GM12892 (cell line): ENCODE measurements at places on chromosomes 2 and 18.

DNA sequence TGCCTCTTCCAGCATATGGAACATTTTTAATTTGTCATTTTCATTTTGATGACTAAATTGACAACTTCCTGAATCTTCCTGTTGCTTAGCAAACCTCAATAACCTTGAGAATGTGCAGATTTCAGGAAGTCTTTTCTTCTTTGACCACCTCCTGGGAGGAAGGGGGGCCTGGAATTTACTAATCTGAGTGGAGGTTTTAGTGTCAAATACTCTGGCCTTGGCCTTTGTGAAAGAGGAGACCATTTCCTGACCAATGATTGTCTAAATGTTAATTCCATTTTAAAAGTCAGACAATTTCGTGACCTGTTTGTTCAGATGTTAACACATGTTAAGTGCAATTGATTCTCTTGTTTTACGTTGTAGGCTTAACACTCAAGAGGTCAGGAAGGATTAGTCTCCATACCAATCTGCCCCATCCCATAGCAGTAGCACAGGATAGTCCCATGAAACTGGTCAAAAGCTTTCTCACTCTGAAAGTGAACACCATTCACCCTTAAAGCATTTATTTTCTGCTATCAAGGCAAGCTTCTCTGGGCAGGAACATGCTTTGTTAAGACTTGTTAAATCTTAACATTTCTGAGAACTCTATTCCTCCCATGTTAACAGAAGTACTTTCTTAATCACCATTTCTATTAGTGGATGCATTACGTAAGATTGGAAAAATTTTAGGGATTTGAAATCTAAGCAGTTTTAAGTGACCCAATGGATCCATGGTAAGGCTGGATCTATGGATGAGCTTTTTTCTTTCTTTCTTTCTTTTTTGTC, 219.6 kb downstream of the RND3 start:
- no peak for DNase-seq

GRCh38 chr18:26383454-26384270, 157.4 kb downstream of the TAF4B start:
- no peak for DNase-seq

DNA sequence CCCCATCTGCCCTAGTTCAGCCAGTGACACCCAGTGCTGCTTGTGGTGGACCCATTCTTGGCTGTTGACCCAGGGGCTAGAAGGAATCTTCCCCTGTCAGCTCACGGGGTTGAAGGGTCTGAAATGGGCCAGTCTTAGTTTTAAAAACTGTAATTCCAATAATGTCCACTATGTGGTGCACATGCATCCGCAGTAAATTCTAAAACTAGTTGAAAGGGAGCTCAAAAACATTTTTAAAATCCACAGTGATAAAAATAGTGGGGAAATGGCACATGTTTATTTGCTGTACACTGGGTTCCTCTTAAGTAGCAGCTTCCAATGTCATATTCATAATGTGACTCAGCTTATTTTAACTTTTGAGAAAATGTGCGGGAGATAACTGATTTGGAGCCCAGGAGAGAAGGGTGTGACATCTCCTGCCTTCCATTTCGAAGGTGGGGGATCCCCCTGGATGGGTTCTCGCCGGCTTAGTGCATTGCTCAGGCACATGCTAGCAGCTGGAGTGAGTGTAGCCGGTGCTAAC, 32.8 kb downstream of the GRHL1 start:
- peak; percentile 34 for DNase-seq

- no peak for DNase-seq
These were observed 36.7 kb downstream of the CCDC138 start for GRCh38 chr2:108823286-108823685.

GRCh38 chr18:32871786-32872185, 99.0 kb upstream of the KLHL14 start:
- no peak for DNase-seq

- no peak for DNase-seq
These were observed 299.2 kb upstream of the ZSWIM2 start for GRCh38 chr2:187148059-187148714.

- no peak for DNase-seq
These were observed 27.2 kb downstream of the CCDC138 start for GRCh38 chr2:108813732-108814131.

GRCh38 chr18:80194874-80195570, 52.3 kb downstream of the PARD6G start:
- no peak for DNase-seq

GRCh38 chr2:172693037-172693436, 42.6 kb upstream of the RAPGEF4 start:
- DNase-seq, result no peak

- DNase-seq, result no peak
These were observed 172.6 kb upstream of the STON1 start for GRCh38 chr2:48357351-48357750.

GRCh38 chr2:226578373-226578772, 221.2 kb downstream of the IRS1 start:
- no peak for DNase-seq

GRCh38 chr2:174781298-174781697, 17.0 kb upstream of the CHRNA1 start:
- DNase-seq, result no peak

DNA sequence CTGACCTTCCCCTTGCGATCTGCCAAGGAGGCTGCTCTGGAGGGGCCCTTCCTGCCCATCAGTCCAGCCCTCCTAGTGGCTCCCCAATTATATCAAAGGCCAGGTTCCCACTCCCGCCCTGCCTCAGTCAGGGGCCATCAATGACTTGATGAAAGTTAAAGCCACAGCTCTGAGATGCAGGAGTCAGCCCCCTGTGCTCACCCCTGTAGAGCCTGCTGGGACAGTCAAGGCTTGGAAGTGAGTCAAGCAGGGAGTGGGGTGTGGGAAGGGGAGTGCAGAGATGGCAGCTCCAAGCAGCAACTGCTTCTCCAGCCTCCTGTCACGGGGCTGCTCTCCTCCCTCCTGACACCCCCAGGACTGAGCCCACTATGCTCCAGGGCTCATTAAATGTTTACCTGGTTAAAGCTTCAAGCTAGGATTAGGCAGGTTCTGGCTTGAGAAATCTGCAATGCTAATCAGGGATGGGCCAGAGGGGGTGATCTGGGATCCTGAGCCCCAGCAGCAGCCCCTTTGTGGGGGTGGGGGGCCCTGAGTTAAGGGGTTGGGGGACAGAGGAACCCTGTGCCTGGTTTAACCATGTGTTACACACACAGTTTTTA, 42.7 kb upstream of the ALK start:
- DNase-seq, result no peak

GRCh38 chr18:54806526-54806925, 21.8 kb upstream of the RAB27B start:
- no peak for DNase-seq

GRCh38 chr18:24293254-24293653, 104.4 kb downstream of the OSBPL1A start:
- no peak for DNase-seq

DNA sequence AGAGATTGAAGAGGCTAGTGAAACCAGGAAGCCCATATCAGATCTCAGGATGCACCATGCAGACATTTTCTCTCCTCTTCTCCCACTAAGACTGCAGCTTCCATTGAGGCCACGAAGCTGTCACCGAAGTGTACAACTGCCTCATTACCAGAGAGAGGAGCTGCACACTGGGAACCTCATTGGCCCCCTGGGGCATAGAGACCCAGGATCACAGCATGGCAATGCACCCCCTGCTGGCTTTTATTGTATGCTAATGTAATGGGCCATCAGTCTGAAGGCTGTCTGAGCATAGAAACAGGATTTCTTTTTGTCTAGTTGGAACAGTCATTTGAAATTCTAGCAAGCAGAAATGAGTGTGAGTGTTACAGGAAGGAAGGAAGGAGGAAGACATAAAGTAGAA, 861.6 kb upstream of the CELF4 start:
- DNase-seq, result no peak

- no peak for DNase-seq
These were observed 26.3 kb downstream of the MBP start for GRCh38 chr18:77106331-77106730.

DNA sequence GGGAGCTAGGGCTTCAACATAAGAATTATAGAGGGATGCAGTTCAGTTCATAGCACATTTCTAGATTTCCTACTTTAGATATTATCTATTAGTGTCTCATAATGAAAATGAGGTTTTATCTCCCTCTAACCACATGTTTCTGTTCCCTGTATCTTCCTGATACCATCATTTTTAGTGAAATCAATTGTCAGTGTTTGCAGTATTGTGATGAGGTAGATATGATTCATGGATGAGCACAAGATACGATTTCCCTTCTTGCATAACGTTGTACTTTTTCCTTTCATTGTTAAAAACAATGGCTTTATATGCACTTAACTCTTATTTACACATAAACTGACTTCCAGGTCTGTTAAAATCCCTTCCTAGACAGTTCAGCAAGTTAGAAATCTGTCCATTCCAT, 211.4 kb downstream of the ZBTB7C start:
- no peak for DNase-seq

GRCh38 chr2:232419245-232420072, 12.8 kb downstream of the ALPG start:
- DNase-seq, result no peak

DNA sequence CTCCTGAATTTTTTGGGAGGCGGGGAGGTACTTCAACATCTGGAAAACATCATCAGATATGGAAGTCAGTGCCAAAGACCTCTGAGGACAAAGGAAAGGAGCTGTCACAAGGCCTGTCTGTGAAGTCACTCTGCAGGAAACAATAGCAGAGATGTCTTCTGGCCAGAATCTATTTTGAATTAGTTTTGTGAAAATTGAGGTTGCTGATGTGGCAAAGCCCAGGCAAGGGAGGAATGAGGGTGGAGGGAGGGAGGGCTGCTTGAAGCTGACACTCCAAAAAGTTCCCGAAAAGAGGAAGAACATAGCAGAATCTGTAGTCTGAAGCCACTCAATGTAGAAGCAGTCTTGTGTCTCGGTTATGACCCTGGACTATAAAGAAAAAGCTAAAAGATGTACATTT, 151.1 kb upstream of the LHCGR start:
- no peak for DNase-seq

DNA sequence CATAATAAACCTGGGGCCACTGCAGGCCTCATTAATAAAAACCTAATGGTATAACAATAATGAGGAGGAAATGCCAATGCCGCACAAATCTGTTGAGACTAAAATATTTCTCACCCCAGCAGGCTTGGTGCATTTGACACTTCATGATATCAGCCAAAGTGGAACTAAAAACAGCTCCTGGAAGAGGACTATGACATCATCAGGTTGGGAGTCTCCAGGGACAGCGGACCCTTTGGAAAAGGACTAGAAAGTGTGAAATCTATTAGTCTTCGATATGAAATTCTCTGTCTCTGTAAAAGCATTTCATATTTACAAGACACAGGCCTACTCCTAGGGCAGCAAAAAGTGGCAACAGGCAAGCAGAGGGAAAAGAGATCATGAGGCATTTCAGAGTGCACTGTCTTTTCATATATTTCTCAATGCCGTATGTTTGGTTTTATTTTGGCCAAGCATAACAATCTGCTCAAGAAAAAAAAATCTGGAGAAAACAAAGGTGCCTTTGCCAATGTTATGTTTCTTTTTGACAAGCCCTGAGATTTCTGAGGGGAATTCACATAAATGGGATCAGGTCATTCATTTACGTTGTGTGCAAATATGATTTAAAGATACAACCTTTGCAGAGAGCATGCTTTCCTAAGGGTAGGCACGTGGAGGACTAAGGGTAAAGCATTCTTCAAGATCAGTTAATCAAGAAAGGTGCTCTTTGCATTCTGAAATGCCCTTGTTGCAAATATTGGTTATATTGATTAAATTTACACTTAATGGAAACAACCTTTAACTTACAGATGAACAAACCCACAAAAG, 580.9 kb upstream of the TMEFF2 start:
- no peak for DNase-seq

GRCh38 chr2:43038696-43039094, 187.7 kb downstream of the ZFP36L2 start:
- DNase-seq, result no peak

DNA sequence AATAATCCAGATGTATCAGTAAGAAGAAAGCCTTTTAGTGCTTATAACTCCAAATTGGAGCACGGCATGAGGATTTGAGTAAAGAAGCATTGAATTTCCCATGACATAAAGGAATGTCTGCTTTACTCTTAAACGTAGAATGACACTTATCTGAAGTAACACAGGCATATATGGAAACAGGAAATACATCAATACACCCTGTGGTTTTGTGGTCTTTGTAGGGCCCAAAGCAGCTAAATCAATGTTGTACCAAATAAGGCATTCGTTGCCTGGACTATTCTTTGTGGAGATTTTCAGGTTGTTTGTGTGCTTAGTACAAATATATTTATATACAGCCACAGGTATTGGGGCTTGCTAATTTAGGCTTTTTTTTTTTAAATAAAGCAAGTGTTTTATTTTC, 660.5 kb downstream of the LRRTM4 start:
- no peak for DNase-seq

DNA sequence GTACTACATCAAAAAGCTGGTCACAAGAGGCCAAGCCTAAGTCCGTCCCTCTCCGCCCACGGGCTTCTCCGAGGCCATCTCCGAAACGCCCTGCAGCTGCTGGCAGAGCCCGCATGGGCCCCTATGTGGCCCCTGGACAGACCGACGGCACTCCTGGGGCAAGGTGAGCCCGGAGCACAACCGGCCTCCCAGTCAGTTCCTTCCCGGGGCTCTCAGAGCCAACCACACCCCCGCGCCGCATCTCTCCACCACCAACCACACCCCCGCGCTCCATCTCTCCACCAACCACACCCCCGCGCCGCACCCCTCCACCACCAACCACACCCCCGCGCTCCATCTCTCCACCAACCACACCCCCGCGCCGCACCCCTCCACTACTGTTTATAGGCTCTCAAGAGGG, 93.5 kb downstream of the ZNF516 start:
- DNase-seq, result no peak

- no peak for DNase-seq
These were observed 887.9 kb downstream of the DCDC2C start for GRCh38 chr2:4591261-4591660.

GRCh38 chr18:7206217-7206616, 24.7 kb upstream of the LRRC30 start:
- no peak for DNase-seq

DNA sequence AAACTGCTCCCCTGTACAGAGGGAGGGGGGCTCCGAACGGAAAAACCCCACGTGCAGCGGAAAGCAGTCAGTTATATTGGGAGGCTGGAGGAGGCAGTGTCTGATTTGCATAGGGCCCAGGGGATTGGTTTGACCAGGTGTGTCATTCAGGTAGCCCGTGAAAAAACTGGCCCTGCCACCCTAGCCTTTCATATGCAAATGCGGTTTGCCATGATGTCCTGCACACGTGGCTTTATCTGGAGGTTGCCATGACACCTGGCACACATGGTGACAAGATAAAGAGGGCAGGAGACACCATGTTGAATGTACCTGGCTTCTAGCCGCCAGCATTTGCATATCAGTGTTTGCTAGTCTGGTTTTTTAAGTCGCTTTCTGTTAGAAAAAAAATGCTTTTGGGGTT, 20.5 kb downstream of the SLC25A52 start:
- no peak for DNase-seq

DNA sequence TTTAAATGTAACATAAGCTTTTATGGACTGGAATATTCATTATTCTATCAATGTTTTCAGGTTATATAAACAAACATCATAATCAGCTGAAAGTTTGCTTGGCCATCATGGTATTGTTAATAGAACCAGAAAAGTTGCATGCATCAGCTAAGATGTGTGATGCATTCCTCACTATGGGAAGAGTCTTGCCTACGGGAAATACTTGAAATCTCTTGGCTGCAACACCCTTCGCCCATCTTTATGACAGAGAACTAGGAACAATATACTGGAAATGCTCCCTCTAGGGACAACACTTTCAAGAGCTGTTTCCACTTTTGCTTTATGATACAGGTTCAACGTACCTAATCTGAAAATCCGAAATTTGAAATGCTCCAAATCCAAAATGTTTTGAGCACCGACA, 1390.8 kb downstream of the DPP10 start:
- DNase-seq, result no peak

- no peak for DNase-seq
These were observed 199.1 kb downstream of the PRKCE start for GRCh38 chr2:45850558-45850957.
